ENCODE measurements at places on chromosomes 16 and 17.

- DNase-seq: no peak
Observed at GRCh38 chr16:67055712-67056487, 27.0 kb downstream of the CBFB start.

- no peak for DNase-seq
Observed at GRCh38 chr17:51013322-51013721, 107.3 kb downstream of the SPAG9 start.

DNA sequence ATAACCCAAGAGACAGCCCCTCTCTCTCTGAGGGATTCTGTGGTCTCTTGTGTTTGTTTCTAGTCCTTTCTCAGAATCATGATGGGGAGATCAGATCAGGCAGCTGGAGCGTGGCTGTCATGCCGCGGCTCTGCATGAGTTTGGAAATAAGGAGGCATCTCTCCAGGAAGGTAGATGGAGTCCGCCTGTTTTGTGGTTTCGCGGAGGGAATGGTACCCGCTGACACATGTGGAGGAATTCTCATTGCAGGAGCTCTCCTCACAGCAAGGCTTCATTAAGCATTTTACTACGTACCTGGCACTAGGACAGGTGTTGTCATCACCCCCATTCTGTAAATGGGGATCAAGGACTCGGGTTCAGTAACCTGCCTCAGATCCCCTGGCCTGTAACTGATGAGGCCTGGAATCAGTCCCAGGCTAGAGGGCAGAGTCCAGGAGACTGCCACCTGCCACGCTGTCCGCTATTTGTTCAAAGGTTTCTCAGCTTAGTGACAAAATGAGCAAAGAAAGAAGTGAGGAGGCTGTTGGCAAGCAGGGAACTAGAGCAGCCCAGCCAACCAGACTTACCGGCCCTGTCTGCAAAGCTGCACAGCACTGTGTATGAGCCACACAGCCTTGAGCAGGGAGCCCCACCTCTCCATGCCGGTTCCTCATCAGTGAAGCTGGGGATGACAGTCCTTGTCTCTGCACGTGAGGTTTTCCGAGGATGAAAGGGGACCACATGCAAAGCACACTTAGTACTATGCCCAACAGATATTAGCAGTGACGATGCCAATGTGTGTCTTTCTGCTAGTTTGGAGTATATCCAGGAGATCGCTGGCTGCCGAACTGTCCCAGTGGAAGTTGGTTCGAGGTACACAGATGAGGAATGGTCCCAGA lies 11.0 kb downstream of the KDM8 start:
- DNase-seq: no peak

DNA sequence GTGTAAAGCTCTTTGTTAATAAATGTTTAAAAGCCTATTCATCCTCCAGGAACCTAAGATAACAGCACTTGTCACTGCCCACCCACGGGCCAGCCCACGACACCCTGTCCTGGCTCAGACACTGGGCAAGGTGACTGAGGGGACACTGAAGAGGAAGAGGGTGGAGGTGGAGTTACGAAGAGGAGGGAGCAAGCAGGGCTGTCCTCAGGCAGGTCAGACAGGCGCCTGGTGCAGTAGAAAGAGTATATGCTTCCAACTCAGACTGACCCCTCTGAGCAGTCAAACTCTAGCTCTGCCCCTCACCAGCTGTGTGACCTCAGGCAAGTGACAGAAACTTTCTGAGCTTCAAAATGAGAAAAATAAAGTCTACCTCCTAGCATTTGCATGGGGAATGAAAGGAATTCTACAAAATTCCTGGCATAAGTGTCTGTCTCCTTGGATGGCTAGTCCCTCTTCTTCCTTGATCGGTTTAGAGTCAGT lies 22.8 kb downstream of the TEX2 start:
- no peak for DNase-seq

GRCh38 chr16:65070831-65071432 lies 50.9 kb downstream of the CDH11 start:
- DNase-seq: no peak

DNA sequence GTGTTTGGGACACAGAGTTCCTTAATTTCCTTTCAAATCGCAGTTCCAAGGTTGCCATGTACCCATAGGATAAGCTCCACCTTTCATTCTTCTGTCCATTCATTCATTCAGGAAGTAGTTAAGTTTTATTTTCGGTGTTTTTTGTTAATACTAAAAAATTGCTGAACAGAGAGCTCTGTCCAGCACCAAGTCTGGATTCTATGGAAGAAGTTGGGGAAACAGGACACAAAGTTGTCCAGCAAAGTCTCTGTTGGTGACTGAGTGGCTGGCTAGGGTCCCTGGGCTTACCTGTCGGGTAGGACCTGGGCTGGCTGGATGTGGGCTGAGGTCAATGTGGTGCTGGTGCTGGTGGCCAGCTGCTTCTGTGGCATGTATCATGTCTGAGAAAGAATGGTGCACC lies 17.6 kb upstream of the CCL2 start:
- DNase-seq: no peak

DNA sequence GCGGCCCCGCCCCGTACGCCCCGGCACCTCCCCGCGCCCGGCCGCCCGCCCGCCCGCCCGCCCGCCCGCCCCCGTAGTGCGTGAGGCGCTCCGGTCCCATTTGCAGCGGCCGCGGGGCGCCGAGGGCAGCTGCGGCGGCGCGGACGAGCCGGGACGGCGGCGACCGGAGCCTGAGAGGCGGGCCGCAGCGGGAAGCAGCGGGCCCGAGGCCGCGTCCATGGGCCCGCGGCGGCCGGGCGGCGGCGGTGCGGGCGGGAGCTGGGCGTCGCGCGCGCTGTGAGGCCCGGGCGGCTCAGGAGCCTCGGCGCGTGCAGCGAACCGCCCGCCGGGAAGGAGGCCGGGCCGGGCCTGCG lies at the start of gene MPRIP:
TSS of gene MPRIP (plus strand) at position 74 of the 353 bp plus-strand sequence. CDS start 392 bp downstream, outside the sequence.
- DNase-seq: no peak

DNA sequence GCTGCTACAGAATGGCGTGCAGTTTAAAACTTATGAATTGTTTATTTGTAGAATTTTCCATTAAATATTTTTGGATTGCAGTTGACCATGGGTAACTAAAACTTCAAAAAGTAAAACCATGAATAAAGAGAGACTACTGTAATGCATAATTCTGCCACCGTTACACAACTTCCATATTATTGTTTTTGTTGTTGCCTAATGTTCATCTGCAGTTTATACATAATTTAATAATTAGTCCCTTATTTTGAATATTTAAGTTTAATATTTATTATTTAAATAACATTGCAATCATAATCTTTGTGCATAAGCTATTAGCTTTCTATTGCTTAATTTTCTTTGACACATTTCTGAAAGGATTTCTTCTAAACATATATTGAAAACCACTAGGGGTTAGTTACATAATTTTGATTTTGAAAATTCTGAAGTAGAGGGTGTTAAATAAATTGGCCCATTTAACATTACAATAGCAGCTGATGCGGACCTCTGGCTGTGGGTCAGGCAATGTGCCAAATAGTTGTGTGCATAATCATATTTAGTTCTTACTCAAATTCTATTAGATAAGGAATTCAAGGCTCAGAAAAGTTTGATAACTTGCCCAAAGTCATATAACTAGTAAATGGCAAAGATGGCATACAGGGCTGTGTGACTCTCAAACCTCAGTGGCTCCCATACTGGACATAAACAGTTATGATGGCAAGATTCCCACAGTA lies 31.1 kb downstream of the PPM1E start:
- DNase-seq: no peak

GRCh38 chr17:59437791-59438281 lies 106.4 kb downstream of the YPEL2 start:
- DNase-seq: no peak

- DNase-seq: no peak
Observed at GRCh38 chr16:88391144-88391850, 8.5 kb downstream of the ZNF469 start.

GRCh38 chr17:7224661-7225111 lies 4.9 kb downstream of the ACADVL start:
- DNase-seq: no peak

DNA sequence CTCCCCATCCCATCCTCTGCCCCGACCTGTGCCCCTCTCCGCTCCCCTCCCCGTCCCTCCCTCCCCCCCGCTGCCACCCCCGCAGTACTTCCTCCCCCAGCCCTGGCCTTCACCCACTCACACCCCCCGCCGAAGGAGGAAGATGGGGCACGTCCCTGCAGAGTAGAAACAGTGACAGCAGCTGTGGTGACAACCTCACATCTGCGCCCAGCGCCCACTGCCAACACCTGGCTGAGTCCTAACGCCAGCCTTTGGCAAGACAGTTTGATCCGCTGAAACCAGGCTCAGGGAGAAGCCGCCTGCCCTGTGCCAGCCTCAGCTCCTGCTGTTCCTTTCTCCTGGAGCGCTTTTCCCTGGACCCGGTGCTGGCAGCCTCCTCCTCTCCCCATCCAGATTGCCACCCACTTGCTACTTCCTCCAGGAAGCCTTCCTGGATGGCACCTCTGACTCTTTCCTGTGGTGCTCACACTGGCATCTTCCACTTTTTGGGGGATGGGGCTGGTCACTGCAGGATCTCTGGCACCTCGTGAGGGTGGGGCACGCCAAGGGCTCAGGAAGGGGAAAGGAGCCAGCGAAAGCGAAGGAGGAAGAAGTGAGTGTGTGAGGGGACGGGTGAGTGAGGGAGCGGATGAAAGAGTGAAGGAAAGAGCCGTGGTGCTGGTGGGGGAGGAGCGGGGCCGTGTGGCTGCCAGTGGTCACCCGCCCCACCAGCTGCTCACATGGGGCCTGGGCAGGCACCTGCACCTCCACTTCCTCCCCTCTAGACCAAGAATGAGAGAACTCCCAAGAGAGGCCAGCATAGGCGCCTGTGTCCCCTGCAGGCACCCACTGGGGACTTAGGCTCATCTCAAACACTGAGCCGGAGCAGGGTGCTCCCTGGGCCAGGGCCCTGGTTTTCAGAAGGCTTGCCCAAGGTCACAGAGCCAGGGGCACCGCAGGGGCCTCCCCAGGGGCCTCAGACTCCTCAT lies 27.0 kb downstream of the ZFPM1 start:
- DNase-seq: no peak

- DNase-seq: no peak
Observed at GRCh38 chr16:87070657-87071056, 246.5 kb downstream of the C16orf95 start.

- no peak for DNase-seq
Observed at GRCh38 chr17:47902039-47902744, 6.2 kb downstream of the SP2 start.

DNA sequence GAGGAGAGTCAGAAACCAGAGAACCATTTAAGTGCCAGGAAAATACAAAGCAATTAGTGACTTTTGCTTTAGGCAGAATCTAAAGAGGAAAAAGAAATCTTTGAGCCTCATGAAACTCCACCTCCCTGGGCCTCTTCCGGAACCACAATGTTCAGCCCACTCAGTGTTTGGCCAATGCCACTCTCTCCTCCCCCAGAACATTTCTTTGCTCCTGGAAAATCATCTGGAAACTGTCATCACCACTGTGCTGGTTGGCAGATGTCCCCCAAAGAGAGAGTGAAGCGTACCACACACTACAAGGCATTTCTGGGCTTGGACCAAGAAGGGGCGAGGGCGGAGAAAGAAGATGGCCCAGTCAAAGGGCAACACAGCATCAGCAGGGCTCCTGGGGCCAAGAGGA lies 7.1 kb upstream of the SOX9 start:
- no peak for DNase-seq

DNA sequence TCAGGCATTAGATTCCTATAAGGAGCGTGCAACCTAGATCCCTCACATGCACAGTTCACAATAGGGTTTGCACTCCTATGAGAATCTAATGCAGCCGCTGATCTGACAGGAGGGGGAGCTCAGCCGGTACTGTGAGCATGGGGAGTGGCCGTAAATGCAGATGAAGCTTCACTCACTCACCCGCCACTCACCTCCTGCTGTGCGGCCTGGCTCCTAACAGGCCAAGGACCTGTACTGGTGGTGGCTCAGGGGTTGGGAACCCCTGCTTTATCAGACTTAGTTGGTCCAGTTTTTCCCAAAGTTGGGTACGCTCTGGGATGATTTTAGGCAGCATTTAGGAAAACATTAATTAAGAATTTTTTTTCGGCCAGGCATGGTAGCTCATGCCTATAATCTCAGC lies 103.8 kb downstream of the MARF1 start:
- DNase-seq: no peak

DNA sequence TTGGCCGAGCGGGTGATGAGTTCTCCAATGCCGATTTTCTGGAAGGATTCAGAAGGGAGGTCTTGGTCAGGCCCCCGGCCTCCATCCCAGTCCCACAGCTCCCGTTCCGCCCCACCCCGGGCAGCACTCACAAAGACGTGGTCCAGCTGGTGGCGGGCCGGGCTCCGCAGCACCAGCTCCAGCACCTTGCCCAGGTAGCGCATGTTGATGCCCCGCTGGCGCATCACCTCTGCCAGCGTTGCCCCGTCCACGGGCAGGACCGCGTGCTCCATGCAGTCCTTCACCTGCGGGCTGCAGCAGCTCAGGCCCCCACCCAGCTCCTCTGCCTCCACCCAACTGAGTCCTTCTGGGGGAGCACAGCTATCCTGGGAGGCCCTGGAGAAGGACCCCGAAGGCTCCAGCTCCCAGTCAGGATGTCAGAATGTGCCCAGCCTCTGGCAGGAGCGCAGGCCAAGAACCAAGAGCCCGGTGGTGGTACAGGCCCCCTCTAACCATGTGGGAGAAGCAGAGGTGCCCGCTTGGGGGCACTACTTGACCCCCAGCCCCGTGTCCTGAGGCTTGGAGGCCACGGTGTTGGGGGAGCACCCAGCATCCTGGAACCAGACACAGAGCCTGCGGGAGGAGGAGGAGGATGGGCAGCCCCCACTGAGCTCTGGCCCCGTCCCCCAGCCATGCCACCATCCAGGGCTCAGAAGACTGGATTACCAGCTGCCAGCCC lies 16.2 kb downstream of the CLUH start:
- DNase-seq: no peak

GRCh38 chr17:63587770-63588169 lies 12.9 kb upstream of the TACO1 start:
- DNase-seq: no peak

Data from effector memory CD4-positive, alpha-beta T cell (primary cell).